ENCODE measurements at places on chromosomes 1 and 21. TPM values are rescaled to one million over a fixed set of nuclear protein-coding genes. Genes with fewer than 3 reads are reported as not detected.
A peak's percentile ranks its signal among the peaks of the same experiment; 100 is the strongest.

- DNase-seq, result peak; percentile 46
- H3K36me3 ChIP-seq, result no peaks in the 10 kb centered on the region
- H3K4me3 ChIP-seq, result no peak overlapping the region
These were observed 6.3 kb downstream of the CELF3 start for GRCh38 chr1:151710187-151710840.

GRCh38 chr21:42496839-42497202 lies 797 bp upstream of the RSPH1 start:
- H3K27ac ChIP-seq, result peak overlapping the region; percentile 83
- H3K27me3 ChIP-seq, result peaks cover 26% of the 10 kb centered on the region
- DNase-seq, result peak; percentile 40
- peak overlapping the region; percentile 74 for H3K4me3 ChIP-seq
- H3K36me3 ChIP-seq, result no peaks in the 10 kb centered on the region

GRCh38 chr1:79603843-79604242 lies 597.3 kb upstream of the ADGRL4 start:
- H3K36me3 ChIP-seq, result no peaks in the 10 kb centered on the region
- no peak overlapping the region for H3K4me3 ChIP-seq
- no peak for DNase-seq
- no peak overlapping the region for H3K27ac ChIP-seq

- DNase-seq, result no peak
- H3K4me3 ChIP-seq, result no peak overlapping the region
- H3K27ac ChIP-seq, result no peak overlapping the region
- H3K27me3 ChIP-seq, result peaks cover 55% of the 10 kb centered on the region
These were observed 125.9 kb upstream of the RUNX3 start for GRCh38 chr1:25055961-25056360.

GRCh38 chr1:241639623-241640148 lies 483 bp downstream of the CHML start:
- peak overlapping the region; percentile 78 for H3K4me3 ChIP-seq
- peak overlapping the region; percentile 85 for H3K27ac ChIP-seq
- peaks cover 38% of the 10 kb centered on the region for H3K4me1 ChIP-seq

DNA sequence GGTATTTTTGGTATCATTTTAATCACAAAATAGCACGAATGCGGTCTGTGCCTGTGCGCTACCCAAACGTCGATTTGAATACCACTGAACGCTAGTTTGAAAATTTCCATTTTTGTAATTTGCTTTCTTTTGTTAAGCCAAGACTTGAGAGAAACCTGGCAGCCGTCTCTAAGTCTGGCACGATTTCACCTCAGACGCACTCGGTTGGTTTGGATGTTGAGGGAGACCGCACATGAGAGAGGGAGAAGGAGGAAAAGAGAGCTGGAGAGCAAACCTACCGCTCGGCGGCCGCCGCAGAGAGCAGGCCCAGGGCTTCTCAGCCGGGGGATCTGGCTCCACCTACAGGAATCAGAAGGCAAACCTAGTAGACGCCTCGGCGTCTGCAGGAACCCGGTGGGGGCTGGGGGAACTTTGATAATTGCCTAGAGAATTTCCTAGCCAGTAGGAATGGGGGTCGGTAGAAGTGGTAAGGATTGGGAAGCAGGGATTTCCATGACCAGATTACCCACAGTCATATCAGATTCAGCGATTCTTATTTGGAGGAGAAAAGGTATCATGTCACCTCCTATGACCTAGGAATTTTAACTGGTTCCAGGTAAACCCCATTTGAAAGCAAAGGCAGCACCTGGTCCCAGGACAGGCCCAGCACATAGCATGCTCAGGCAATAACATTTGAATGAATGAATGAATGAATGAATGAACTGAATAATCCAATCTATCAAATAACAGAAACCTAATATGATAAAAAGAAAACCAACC lies 83.2 kb downstream of the TM2D1 start:
- H3K27ac ChIP-seq, result no peak overlapping the region
- peaks cover 10% of the 10 kb centered on the region for H3K4me1 ChIP-seq
- H3K4me3 ChIP-seq, result peak overlapping the region; percentile 51
- H3K36me3 ChIP-seq, result no peaks in the 10 kb centered on the region
- peak; percentile 75 for DNase-seq
- H3K27me3 ChIP-seq, result no peaks in the 10 kb centered on the region

GRCh38 chr1:198143797-198144196 lies 13.0 kb upstream of the NEK7 start:
- no peak for DNase-seq
- H3K4me1 ChIP-seq, result peaks cover 5% of the 10 kb centered on the region
- H3K27me3 ChIP-seq, result no peaks in the 10 kb centered on the region
- H3K4me3 ChIP-seq, result no peak overlapping the region
- H3K36me3 ChIP-seq, result peaks cover 13% of the 10 kb centered on the region

Gene LDLRAD1
- not detected for total RNA-seq

Gene CLIC4
- total RNA-seq, result 23.0 TPM

Gene ADGRB2
- 0.07 TPM for total RNA-seq

Gene VCAM1
- total RNA-seq, result 9.2 TPM

All from activated CD8-positive, alpha-beta memory T cell treated with anti-CD3 and anti-CD28 coated beads, Interleukin-2, amount 10 ng/mL, durations not matched to agents 7 days and 5 days (primary cell).